ENCODE measurements at places on chromosomes 3 and 15.

DNA sequence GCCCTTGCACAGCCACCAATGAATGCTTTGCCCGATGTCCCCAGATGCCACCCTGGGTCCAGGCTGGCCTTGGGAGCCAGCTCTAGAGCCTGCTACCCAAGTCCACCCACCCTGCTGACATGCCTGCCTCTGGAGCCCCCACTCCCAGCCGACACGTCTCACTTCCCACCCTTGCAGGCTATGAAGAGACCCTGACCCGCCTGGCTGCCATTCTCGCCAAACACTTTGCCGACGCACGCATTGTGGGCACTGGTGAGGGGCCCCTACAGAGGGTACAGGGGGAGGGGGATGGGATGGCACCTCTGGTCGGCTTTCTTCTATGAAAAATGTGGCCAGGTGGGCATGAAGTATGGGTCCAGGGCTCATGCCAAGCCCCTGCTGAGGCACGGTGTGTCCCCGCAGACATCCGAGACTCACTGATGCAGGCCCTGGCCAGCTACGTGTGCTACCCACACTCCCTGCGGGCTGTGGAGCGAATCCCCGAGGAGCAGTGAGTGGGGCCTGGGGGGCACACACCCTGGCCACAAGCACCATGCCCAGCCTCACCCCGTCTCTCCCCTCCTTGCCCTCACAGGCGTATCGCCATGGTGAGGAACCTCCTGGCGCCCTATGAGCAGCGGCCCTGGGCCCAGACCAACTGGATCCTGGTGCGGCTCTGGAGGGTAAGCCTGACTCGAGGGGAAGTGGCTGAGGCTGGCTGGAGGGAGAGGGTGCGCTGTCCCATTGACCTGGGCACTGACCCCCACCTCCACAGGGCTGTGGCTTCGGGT, 6.0 kb downstream of the AMIGO3 start:
- H3K4me1 ChIP-seq: peaks cover 1% of the 10 kb centered on the region
- no peaks in the 10 kb centered on the region for H3K27me3 ChIP-seq
- H3K4me3 ChIP-seq: no peak overlapping the region
- no peak overlapping the region for H3K27ac ChIP-seq

- H3K36me3 ChIP-seq: no peaks in the 10 kb centered on the region
- H3K4me1 ChIP-seq: no peaks in the 10 kb centered on the region
- DNase-seq: no peak
- no peak overlapping the region for H3K27ac ChIP-seq
- H3K27me3 ChIP-seq: no peaks in the 10 kb centered on the region
Measured at GRCh38 chr3:126858887-126859286, 124.0 kb upstream of the PLXNA1 start.

DNA sequence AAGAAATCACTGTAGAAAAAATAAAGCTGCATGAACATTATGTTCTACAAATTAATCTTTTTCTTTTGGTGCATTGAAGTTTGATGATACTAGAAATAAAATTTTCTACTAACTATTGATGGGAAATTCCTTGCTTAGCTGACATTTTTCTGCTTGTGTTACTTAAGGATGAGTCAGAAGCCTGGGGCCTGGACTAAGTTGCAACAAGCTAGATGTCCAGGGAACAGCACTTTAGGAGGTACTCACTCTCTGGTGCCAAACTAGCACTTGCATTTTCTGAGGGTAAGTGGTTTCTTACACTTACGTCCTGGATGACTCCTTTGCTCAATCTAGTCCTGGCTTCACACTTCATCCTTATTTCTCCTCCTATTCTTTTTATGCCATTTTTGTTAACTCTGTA, 945.1 kb downstream of the IGSF11 start:
- no peak overlapping the region for H3K4me3 ChIP-seq
- no peaks in the 10 kb centered on the region for H3K27me3 ChIP-seq
- DNase-seq: no peak

DNA sequence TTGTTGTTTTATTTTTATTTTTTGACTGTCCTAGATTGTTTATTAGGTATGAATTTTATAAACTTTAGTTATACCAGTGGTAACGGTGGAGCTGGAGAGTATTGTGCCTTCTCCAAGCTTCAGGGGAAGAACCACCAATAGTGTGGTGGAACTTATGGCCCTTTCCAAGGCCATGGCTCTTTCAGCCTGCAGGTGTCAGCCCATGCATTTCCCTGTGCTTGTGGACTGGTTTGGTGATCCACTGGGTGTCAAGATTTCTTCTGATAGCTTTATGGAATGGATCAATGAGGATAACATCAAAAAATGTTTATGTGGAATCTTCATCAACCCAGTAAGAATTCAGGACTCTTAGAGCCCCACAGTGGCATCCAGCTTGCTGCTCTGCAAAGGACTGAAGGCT, 19.2 kb upstream of the SCAMP5 start:
- no peaks in the 10 kb centered on the region for H3K27me3 ChIP-seq
- no peak for DNase-seq
- no peaks in the 10 kb centered on the region for H3K36me3 ChIP-seq
- H3K27ac ChIP-seq: no peak overlapping the region
- H3K4me3 ChIP-seq: no peak overlapping the region
- no peaks in the 10 kb centered on the region for H3K4me1 ChIP-seq

GRCh38 chr3:194657439-194657838, 14.6 kb downstream of the LSG1 start:
- no peak overlapping the region for H3K27ac ChIP-seq
- no peaks in the 10 kb centered on the region for H3K27me3 ChIP-seq
- no peak overlapping the region for H3K4me3 ChIP-seq
- no peaks in the 10 kb centered on the region for H3K4me1 ChIP-seq

DNA sequence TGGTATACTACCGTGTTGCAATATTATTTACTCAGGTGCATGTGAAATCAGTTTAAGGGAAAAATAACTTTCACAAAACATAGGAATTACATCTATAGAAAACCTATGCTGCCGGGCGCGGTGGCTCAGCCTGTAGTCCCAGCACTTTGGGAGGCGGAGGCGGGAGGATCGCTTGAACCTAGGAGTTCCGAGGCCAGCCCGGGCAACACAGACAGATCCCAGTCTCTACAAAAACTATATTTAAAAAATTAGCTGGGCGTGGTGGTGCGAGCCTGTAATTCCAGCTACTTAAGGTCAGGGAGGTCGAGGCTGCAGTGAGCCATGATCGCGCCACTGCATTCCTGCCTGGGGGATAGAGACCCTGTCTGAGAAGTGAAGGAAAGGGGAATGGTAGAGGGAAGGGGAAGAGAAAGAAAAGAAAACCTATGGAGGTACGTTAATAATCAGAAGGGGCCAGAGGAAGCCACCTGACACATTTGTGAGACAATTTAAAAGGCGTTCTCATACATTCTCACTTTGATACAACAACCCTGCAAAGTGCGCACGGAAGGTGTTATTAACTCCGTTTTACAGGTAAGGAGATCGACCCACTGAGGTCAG, 456 bp upstream of the TMEM62 start:
- no peaks in the 10 kb centered on the region for H3K27me3 ChIP-seq
- peak overlapping the region; percentile 88 for H3K27ac ChIP-seq
- H3K36me3 ChIP-seq: peaks cover 25% of the 10 kb centered on the region
- H3K4me1 ChIP-seq: peaks cover 12% of the 10 kb centered on the region
- no peak for DNase-seq

DNA sequence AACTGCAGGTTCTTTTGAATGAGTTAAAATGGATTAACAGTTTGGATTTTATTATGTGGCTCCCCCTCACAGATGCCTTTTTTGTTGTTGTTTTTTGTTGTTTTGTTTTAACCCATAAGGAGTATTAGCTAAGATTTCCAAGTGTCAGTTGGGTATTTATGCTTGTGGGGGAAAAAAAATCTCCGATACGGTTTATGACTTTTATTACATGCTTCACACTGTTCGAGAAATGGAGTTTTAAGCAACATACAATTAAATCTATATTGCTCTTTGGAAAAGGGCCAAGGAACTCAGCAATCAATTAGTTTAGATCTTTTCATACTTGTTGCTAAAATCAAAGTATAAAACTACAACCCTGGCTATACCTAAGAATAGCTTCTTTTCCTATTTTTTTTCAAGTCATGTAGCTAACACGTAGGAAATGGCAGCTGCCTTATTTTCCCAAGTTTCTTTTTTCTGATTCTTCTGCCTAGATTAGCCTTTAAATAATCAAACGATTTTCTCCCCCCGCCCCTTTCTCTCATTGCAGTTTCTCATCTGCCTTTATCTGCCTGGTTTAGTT, 16.0 kb downstream of the NR2F2 start:
- DNase-seq: no peak
- H3K27me3 ChIP-seq: no peaks in the 10 kb centered on the region
- peak overlapping the region; percentile 97 for H3K27ac ChIP-seq
- peak overlapping the region; percentile 92 for H3K4me3 ChIP-seq

DNA sequence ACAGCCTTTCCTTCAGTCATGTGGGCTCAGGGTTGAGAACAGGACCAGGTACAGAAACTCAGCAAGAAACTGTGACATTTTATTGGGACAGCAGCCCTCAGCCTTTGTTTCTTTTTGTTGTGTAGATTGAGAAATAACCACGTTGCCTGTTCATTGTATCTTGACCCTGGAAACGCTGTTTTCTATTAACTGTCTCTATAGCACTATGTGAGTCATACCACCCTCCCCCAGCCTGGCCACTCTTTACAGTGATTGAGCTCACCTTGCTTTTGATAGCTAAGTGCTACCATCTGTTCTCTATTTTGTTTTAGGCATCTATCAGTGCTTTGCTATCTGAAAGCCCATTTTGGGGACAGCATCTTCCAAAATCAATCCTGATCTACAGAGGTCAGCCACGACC, 127.9 kb downstream of the CD47 start:
- H3K27ac ChIP-seq: no peak overlapping the region
- DNase-seq: no peak
- no peak overlapping the region for H3K4me3 ChIP-seq
- H3K36me3 ChIP-seq: no peaks in the 10 kb centered on the region

DNA sequence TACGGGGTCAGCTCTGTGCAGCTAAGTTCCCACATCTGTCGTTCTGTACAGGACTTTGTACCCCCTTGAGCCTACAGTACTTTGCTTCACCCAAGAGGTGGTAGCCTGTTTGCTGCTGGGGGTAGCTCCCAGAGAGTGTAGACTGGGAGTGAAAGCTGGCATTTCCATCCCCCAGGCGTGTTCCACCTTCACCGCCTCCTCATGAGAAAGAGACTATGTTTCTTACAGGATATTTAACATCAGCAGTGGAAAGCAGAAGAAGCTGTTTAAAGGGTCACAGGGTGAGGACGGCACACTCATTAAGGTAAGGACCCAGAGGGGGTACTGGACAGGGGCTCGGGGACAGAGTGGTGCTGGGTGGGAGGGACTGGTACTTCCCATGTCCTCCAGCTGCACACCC, 10.1 kb upstream of the JMJD7 start:
- no peaks in the 10 kb centered on the region for H3K4me1 ChIP-seq
- H3K27me3 ChIP-seq: no peaks in the 10 kb centered on the region
- no peak overlapping the region for H3K4me3 ChIP-seq
- no peak overlapping the region for H3K27ac ChIP-seq

GRCh38 chr15:47493357-47494247, 223.7 kb upstream of the SEMA6D start:
- H3K4me1 ChIP-seq: no peaks in the 10 kb centered on the region
- DNase-seq: no peak
- no peak overlapping the region for H3K27ac ChIP-seq
- H3K36me3 ChIP-seq: no peaks in the 10 kb centered on the region

All from tibial artery (tissue), 4 donors.